ENCODE measurements at places on chromosomes 12 and 14. TPM values are rescaled to one million over a fixed set of nuclear protein-coding genes. Genes with fewer than 3 reads are reported as not detected.

DNA sequence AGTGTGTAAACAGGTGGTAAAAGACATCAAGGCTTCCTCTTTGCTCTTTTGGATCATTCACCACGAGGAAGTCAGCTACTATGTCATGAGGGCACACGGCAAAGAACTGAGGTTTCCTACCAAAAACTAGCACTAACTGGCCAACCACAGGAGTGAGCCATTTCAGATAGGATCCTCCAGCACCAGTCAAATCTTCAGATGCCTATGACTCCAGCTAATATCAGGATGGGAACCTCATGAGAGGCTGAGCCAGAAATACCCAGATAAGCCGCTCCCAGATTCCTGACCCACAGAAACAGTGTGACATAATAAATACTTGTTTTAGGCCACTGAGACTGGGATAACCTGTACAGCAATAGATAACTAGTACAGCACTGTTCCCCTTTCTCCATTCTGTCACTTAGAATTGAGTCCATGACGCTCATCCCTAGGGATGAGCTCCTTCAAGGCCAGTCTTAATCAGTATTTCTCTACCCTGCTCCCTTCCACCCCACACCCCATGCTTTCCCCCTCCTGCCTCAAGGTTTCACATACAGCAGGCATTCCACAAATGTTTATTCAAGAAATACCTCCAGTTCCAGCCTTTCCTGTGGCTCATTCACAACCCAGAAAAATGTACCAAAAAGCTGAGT lies 68.4 kb downstream of the PPM1H start:
- DNase-seq = no peak

DNA sequence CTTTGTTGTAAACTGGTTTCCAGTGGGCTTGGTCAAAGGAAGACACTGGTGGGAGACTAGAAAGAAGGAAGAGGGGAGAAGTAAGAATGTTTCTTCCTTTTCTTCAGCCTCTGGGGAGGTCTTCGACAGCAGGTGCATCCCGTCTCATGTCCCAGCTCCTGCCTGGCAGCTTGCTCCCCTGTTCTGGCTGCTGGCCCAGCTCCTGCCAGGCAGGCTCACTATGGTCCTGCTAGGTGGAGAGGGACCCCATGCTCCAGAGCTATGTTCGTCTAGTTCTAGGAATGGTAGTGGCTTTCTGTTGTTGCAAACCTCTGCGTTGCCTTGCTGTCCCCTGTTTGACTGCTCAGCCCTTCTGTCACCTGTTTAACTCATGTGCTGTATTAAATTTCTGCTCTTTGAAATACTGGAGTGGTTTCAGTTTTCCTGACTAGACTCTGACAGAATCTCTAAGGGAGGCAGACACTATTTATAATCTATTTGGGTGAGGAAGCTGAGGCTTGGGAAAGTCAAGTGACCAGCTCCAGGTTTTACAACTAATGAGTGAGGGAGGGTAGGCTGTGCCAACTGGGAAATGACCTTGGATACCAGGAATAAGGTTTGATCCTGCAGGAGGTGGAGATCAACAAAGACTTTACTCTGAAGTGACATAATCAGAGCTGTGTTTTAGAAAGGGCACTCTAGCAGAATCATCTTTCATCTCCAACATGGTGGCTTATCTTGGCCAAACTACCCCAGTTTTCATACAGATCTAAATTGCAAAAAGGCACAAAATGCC lies 94.7 kb upstream of the DDHD1 start:
- no peak for DNase-seq

- no peak for DNase-seq
These were observed 65.0 kb upstream of the FGD4 start for GRCh38 chr12:32334371-32334777.

DNA sequence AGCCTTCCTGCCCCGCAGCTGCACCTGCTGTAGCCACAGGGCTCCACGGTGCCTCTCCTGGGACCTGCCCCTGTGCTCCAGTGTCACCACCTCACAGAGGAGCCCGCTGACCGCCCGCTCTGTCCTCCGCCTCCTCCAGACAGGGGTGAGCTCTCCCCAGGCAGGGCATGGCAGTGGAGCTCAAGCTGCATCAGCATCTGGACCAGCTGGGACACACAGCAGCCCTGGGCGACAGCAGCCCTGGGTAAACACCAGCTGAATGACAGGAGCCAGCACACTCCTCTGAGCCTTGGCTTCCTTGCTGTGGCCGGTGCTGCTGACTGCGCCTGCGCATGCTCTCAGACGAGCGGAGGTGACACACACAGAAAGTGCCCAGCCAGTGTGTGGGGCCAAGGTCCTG lies 22.0 kb downstream of the CHGA start:
- DNase-seq = peak; percentile 41

DNA sequence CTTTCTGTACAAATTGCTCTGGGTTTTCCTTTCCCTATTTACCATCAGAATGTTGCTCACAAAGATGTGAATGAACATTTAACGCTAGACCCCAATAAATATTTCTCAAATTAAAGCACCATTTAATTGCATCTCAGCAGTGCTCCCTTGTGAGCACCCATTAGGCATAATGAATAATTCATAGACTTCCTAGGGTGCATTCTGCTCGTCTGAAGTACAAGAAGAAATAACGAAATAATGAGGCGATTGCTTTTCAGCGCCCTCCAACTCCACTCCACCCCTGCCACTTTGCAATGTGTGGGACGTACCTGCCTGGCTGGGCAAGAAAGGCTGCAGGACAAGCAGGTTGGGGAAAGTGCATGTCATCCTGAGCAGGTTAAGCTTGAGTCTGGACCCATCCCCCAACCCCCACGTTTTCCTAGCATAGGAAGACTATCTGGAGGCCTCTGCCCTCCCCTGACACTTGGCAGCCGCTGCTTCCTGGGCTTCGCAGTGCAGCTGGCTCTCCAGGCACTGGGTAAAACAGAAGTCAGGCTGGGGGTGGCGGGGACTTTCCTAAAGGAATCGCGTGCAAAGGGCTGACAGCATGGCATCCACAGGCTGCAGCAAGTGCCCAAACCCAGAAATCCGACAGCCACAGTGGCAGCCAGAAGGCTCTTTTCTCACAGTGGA lies 253.7 kb downstream of the DUSP6 start:
- peak; percentile 67 for DNase-seq

GRCh38 chr12:115611477-115611876 lies 666.0 kb downstream of the MED13L start:
- peak; percentile 67 for DNase-seq

The CEBPE gene
- not detected for total RNA-seq

The RIN3 gene
- total RNA-seq = 13.0 TPM

DNA sequence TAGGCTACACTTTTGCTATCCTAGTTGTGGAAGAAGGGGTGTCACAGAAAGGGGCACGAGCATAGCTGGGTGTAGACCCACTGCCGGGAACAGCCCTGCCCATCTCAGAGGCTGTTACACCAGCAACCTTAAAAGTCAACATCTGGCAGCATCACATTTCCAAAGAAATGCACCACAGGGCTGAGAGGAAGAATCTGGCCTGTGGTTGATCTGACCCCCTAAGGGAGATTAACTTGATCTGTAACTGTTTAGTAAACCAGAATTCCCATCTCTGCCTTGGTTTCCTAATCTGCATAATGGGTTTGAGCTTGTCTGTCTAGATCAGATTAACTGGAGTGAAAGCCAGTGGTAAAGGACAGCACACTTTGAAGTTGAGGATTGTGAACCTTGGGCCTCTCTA lies 1.3 kb downstream of the LRP1-AS start:
- DNase-seq = no peak

- no peak for DNase-seq
These were observed 21.0 kb downstream of the ALX1 start for GRCh38 chr12:85301051-85301450.

The GALNT16 gene
- total RNA-seq = 94.9 TPM

DNA sequence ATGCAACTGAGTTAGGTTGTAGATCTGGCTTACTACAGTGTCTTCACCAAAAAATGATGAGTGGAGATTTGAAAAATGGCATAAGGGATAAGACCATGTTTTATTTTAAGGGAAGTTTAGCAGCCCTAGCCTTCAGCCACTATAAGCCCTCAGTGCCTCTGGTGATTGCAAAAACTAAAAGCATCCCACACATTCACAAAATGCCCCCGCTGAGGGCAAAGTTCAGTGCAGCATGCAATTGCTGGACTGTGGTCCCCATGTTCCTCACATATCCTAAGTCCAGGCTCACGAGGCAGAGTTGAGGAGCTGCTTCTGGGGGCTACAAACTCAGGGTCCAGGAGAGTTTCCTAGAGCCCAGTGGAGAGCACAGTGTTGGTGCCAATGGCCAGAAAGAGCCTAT lies 29.6 kb upstream of the NCOR2 start:
- no peak for DNase-seq

GRCh38 chr14:50232276-50232642 lies 881 bp upstream of the SOS2 start:
- DNase-seq = no peak

The MSI1 gene
- 6.4 TPM for total RNA-seq

DNA sequence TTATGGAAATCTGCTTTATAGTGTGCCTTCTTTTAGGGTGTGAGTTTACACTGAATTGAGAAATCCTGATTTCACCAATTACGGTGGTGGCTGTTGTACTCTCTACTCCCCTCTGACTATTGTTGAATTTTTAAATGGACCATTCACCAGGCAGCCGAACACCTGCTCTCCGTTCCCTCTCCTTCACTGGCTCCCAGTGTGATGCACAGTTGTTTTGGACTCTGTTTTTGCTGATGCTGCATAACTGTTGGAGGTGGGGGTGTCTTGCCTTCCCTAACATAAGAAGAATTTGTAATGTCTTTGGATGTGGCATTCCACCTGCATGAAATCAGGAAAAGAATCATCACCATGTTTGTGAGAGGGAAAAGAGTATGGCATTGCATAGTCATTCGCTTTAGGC lies 341.2 kb downstream of the SNAPC1 start:
- DNase-seq = no peak

The PPFIA2 gene
- total RNA-seq = 0.35 TPM

DNA sequence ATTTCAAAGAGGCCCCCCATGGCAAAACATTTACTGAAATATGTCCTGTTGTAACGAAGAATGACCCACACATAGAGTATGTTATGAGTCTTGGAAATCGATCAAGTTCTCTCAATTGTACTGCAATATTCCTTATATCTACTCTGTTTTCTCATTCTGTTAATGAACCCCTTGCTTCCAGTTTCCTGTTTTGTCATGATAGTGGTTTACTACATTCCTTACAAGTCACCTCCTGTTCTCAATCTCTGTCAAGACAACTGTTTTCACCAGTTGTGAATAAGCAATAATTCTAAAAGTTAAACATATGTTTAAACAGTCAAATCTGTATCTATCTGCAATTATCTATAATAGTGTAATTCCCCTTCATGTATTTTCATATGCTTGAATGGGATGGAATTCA lies 16.4 kb upstream of the ARID2 start:
- no peak for DNase-seq

DNA sequence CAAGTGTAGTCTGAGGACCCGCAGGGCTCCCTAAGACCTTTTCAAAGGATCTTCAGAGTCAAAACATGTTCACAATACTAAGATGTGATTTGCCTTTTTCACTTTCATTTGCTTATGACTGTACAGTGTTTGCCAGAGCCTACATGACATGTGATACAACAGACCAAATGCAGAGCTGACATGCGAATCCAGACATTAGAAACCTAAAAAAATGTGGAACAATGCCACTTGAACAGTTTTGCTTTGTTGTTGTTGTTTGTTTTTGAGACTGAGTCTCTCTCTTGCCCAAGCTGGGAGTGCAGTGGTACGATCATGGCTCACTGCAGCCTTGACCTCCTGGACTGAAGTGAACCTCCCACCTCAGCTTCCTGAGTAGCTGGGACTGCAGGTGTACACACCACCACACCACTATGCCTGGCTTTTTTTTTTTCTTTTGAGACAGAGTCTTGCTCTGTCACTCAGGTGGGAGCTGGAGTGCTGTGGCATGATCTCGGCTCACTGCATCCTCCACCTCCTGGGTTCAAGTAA lies 5.3 kb upstream of the RAB35 start:
- DNase-seq = no peak

The C3AR1 gene
- 9.0 TPM for total RNA-seq

The GLIPR1L1 gene
- not detected for total RNA-seq

The GPX2 gene
- total RNA-seq = not detected

- no peak for DNase-seq
These were observed 154.9 kb upstream of the PWP1 start for GRCh38 chr12:107530701-107531100.

The ETFBKMT gene
- total RNA-seq = 6.4 TPM
